ENCODE measurements at places on chromosomes 7 and 10.

DNA sequence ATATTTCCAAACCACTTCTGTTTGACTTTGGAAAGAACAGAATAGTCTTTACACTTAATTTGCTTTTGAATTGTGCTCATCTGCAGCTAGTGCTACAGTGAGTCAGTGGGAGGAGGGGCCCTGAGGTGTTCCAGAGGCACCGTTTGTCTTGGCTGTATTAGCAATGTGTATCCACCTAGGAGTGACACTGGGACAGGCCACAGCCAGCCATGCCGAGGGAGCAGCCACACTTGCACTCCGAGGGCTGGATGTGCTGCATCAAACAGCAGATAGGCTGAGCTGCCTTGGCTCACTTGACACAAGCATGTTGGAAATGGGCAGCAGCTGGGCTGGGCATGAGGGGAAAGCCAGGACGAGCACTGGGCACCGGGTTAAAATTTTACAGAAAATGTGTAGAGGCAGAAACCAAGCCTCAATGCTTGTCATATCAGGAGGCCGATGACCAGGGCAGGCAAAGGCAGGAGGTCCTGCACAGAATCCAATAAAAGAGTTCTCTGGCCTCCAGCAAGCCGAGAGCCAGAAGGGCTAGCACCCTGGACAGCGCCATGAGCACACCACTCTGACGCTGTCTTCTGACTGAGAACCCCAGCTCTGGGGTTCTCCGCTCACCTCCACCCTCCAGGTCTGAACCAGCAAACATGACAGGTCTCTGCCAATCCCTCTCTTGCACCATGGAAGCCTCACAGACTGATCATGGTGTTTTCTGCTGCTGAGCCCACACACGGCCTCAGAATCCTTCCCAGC lies 163.3 kb downstream of the GRID1 start:
- no peak for DNase-seq

- DNase-seq = no peak
Measured at GRCh38 chr10:108112218-108112617, 947.7 kb upstream of the SORCS1 start.

- no peak for DNase-seq
Measured at GRCh38 chr7:44673324-44673723, 66.9 kb downstream of the OGDH start.

DNA sequence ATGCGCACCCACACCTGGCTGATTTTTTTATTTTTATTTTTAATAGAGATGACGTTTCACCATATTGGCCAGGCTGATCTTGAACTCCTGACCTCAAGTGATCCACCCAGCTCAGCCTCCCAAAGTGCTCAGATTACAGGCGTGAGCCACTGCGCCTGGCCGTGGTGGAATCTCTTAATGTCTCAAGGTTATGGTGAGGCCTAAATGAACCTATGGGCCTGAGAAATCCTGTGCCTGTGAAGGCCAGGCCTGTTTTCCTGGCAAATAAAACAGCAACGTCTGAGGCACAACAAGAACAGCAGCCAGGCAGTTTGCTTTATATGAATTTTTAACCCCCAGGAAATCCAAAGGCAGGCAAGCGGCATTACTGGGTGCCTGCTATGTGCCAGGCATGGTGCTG lies 297.5 kb upstream of the ZMIZ1 start:
- DNase-seq = no peak

- DNase-seq = no peak
Measured at GRCh38 chr7:47677664-47678063, 95.8 kb upstream of the TNS3 start.

GRCh38 chr10:132909491-132910071 lies 32.8 kb downstream of the CFAP46 start:
- no peak for DNase-seq

- no peak for DNase-seq
Measured at GRCh38 chr7:142519079-142520078, 229.9 kb upstream of the PRSS1 start.

DNA sequence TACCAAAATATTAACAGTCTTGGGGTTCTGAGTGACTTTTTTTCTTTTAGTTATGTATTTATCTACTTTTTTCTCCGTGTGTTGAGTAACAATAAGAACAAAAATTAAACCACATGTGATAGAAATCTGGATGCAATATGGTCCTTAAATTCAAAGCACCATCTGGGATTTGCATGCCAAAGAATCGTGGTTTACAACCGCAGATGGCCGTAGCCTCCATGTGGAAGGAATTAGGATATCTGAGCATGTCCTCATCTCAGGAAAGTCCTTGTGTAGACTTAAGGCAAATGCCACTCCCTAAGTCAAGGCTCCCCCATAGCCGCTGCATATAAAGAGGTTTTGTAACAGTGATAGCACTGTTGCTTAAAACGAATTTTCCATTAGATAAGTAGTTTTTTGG lies 304.0 kb downstream of the ZEB1 start:
- no peak for DNase-seq

DNA sequence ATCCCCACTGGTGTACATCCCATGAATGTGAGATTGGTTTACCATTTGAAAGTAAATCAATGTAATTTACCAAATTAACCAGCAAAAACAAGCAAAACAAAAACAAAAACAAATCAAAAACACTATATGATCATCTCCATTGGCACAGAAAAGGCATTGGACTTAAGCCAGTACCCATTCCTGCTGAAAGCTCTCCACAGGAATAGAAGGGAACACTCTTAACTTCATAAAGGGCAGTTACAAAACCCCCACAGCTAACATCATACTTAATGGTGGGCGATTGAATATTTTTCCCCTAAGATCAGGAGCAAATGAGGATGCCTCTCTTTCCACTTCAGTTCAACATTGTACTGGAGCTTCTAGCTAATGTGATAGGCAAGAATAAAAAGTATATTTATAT lies 34.1 kb downstream of the PRKG1 start:
- DNase-seq = no peak

DNA sequence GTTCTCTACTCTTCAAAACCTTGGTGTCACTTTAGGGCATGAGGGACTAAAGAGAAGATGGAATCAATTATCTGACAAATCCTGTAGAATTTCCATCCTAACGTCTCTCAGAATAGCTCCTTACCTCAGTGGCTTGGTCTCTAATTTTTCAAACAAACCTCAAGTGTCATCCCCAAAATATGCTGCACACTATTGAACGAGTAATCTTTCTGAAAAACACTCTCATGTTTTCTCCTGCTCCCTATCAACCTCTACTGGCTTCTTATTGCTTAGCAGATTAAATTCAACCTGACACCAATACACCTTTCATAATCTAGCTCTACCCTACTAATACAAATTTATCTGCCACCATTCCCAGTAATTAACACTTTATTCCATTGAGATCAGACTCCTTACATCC lies 8.5 kb downstream of the CNOT4 start:
- no peak for DNase-seq

- no peak for DNase-seq
Measured at GRCh38 chr10:22029445-22030236, 26.1 kb upstream of the DNAJC1 start.

- no peak for DNase-seq
Measured at GRCh38 chr10:50326757-50327701, 75.7 kb upstream of the ASAH2 start.

DNA sequence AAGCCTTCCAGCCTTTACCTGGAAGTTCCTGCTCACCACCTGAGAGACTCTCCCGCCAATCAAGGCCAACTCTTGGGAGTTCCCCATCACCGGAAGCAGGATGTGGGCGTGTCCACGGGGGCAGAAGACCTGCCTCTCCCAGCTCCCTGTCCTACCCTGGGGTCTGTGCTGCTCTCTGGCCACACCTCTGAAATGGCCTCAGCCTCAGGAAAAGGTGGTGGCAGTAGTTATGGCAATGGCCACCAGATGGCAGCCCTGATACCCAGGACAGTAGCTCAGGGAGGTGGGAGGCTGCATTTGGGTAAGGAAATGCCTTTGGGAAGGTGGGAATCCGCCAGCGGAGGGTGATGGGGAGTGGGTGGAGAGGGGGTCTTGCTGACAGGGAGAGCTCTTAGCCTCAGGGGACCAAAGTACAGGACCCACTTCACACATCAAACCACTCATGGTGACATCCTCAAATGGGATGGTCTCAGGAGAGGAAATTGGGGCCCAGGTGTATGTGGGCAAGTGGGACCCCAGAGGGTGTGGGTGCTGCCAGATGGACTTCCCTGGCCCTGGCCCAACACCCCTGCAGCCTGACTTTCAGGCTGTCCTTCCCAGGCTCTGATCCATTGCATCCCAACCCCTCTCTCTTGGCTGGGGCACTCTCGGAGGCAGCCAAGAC lies 33.9 kb downstream of the KAZALD1 start:
- DNase-seq = peak; percentile 70

DNA sequence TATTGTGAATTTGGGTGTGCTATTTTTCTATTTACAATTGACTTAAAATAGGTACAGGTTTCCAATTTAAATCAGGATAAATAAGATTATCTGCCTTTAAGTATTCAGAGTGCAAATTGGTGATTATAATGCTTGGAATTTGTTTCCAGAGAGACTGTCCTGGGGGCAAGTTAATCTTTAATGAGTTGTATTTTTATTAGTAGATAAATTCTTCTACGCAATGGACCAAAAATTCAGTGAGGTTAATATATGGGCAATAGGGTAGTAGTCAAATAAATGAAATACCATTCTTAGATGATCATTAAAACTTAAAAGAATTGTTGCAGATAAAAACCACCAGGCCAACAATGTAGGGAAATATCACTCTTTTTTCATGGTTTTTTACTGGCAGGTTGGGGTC lies 3.4 kb downstream of the BICC1 start:
- DNase-seq = no peak

GRCh38 chr10:64209561-64209960 lies 688.4 kb downstream of the REEP3 start:
- no peak for DNase-seq

- DNase-seq = no peak
Measured at GRCh38 chr7:134357486-134357885, 40.8 kb upstream of the SLC35B4 start.

- DNase-seq = no peak
Measured at GRCh38 chr7:68125168-68125567, 1128.5 kb downstream of the TYW1 start.

GRCh38 chr7:13821152-13821787 lies 168.2 kb downstream of the ETV1 start:
- no peak for DNase-seq

GRCh38 chr7:158239290-158239981 lies 348.2 kb downstream of the PTPRN2 start:
- DNase-seq = no peak

- no peak for DNase-seq
Measured at GRCh38 chr10:123348691-123349572, 194.7 kb downstream of the BUB3 start.

GRCh38 chr7:116546054-116546453 lies 21.2 kb downstream of the CAV1 start:
- no peak for DNase-seq

DNA sequence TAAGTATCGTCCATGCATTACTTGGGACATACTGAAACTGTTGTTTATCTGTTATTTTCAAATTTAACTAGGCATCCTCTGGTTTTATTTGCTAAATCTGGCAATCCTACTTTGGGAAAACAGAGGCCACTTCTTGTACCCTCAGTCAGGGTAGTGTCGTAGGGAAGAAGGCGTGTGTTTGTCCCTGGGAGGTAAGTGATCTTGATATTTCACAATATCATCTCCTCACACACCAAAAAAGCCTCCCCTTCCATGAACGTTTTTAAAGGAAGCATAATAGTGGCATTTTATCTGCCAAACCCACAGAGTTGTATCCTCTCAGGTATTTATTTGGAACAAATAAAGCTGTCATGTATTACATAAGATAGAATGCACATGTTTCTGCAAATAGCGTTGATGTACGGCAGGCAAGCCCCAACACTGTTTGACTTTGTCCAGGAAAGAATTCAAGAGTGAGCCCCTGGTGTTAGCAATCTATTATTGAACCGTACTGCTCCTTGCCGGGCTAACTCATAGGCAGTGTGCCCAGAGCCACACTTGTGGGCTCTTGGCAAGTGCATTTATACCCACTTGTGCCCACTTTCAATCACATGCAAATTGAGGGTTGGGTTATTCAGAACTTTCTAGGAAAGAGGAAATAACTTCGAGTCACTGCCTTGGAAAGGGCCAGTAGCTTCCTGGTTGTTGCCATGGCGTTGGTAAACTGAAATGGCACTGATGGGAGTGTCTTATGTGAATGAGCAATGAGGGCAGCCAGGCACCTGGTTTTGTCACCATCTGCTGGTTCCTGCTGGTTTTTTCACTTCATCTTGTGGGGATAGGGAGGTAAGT lies 266.0 kb downstream of the USP6NL start:
- no peak for DNase-seq

GRCh38 chr10:86630079-86630478 lies 24.3 kb upstream of the OPN4 start:
- no peak for DNase-seq

- no peak for DNase-seq
Measured at GRCh38 chr7:47954231-47954911, 6.1 kb upstream of the PKD1L1 start.

- no peak for DNase-seq
Measured at GRCh38 chr10:22245567-22245966, 27.8 kb upstream of the EBLN1 start.

GRCh38 chr7:151690606-151691005 lies 170.9 kb upstream of the RHEB start:
- no peak for DNase-seq

- DNase-seq = no peak
Measured at GRCh38 chr7:375321-375831, 85.4 kb downstream of the FOXL3 start.

DNA sequence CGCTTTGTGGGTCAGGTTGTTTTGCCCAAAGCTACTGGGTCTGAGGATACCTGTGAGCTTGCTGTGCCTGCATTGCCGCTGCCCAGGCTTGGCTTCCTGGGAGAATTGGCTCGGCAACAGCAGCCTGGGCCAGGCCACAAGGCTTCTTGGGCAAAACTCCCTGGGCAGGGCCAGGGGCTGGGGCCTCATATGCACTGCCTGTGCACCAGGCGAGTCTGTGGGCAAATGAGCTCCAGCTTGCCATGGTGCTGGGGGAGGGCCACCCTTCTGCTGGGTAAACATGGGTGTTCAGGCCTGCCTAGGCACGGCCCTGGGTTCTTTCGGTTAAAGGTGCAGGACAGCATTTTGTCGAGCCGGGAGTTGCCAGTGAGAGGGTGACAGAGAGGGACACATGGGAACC lies 19.4 kb downstream of the ZMIZ1 start:
- DNase-seq = no peak

DNA sequence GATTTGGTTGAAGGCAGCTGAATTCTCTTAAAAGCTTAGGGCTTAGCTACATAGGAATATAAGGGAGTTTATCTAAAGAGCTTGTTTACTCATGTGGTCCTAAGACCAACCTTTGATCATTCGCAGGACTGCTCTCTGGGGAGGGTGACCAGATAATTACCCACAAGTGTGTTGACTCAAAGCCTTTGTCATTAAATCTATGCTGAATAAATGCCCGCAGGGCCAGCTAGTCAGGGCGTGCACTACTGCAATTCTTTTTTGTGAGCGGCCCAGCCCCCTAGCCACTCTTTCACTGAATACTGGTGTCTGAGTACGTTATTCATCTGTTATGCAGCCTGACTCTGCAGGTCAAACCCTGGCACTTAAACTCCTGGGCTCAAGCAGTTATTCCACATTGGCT lies 69.6 kb downstream of the AKAP9 start:
- DNase-seq = no peak

- DNase-seq = no peak
Measured at GRCh38 chr10:109126016-109126415, 797.3 kb downstream of the XPNPEP1 start.

- DNase-seq = peak; percentile 32
Measured at GRCh38 chr7:50092579-50093491, at the start of gene ZPBP. TSS of gene ZPBP (minus strand) at chr7:50093246. CDS start at chr7:50093194, 52 bp downstream.

Data from germinal center (tissue), 1 donor.